ENCODE measurements at places on chromosomes 11 and 22.

- DNase-seq: peak; percentile 78
These were observed 555.3 kb downstream of the MIAT start for GRCh38 chr22:27212617-27213177.

DNA sequence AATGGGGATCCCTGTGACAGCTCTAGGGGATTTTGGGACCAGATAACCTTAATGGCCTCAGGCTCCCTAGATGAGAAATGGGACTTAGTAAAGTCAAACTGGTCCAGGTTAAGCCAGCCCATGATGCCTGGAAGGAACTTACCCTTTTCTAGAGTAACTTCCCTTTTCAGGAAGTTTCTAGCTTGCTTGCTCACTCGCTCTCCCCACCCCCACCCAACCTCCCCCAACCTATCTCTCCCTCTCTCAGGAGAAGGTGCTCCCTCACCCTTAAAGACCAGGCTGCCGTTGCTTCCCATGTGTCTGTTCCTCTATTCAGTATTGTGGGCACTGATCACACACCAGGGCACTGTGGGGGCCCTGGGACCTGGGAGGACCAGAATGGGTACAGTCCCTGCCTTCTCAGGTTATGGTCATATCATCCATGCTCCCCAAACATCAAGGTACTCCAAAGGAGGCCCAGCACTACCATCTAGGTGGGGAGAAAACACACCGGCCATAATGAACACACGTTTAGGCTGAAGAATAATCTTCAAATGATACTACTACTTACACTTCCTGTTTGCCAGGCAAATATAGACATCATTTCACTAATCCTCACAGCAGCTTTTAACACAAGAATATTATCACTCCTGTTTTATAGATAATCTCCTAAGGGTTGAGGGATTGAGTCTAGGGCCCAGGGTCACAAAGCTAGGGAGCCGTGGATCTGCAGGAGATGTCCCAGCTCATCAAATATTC is 18.2 kb downstream of the KCNQ1OT1 start:
- DNase-seq: no peak

DNA sequence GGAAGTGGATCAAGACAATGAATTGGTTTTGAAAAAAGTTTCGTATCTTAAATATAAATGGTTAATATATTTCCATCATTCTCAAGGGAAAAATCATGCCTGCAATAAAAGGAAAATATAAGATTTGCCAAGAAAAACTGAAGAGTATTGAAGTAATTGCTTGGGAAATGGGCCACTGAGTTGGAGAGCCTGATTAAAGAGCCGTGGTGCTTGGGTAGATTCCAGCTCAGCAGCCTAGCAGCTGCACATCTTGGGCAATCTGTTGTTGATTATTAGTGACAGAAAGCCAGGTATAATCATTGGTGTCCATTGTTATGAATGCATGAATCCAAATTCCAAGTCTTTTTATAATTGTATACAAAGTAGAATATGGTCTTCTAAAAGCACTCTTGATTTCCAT is 800.9 kb upstream of the CHORDC1 start:
- no peak for DNase-seq

DNA sequence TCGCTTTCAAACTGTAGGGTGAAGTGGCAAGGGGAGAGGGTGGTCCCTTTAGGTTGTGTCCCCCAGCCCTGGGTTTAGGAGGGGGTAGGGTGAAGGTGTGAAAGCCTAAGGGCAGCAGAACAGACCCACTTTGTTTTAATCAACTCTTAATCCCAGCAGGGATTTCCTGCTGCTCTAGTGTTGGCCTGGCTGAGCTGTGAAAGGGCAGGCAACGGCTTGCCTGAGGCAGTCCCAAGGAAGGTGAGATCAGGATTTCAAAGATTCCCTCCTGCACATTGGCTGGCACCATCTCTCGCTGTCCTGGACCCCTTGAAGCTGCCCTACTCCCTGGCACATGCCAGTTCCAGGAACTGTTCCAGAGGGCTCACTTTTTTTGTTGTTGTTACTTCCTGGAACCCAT is 221.3 kb downstream of the INSC start:
- DNase-seq: no peak

DNA sequence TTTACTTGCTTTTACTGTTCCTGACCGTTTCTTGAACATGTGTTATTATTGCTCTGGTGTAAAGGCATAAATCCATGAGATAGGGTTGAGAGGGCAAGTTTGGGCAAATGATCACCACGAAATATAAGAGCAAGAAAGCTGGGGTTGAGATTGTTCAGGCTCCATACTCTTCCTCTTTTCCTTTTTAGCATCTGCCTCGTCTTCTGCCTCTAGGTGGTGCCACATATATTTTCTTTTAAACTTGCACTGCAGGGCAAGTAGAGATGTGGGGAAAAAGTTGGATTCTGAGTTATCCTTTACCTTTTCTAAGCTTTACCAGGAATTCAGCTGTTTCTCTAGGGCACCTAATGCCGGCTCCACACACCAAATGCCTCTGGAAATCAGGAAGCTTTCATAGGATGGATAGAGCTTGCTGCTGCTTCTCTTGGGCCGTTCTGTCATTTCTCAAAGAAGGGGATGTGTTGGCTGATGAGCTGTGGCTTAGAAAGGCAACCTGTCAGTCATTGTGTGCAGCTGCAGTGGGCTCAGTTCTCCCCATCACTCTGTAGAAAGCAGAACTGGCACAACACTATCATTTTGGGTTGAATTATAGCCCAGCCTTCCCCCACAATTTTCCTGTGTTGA is 98.2 kb downstream of the LDLRAD3 start:
- DNase-seq: no peak

DNA sequence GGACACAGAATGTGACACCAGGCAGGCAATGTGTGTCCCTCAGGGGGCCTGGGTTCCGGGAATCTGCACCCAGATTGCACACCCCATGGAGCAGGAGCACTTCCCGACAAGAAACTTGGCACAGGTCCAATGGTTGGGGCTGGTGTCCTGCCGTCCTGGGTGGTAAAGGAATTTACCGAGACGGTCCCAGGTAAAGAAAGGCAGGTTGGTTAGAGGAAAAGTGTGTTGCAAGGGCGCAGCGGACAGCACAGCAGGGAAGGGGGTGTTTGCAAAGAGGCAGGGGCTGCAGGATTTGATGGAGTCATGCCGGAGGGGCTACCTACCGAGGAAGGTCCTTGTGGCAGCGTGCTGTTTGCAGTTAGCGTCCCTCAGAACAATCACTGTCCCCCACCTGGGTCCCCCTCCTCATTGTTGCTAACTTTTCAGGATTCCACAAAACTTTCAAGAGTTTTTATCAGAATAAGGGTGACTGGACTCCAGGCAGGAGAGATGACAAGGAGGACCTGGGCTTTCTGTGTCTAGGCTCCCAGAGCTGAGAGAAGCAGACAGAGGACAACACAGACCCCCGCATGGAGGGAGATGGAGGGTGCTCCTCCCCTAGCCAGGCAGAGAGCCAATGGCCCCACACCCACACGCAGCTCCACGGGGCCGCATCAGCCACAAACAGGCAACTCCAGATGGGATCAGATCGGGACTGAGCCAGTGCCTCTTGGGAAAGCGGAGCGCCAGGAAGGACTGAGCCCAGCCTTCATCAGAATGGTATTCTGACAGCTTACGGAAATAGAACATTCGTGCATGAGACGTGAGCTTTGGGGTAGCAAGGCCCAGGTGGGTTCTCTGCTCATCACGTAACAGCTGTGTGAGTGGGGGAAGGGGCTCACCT is 1423.9 kb downstream of the BRD1 start:
- no peak for DNase-seq

Measured in left renal pelvis (tissue), 4 donors.